ENCODE measurements at places on chromosomes 11 and 22.

DNA sequence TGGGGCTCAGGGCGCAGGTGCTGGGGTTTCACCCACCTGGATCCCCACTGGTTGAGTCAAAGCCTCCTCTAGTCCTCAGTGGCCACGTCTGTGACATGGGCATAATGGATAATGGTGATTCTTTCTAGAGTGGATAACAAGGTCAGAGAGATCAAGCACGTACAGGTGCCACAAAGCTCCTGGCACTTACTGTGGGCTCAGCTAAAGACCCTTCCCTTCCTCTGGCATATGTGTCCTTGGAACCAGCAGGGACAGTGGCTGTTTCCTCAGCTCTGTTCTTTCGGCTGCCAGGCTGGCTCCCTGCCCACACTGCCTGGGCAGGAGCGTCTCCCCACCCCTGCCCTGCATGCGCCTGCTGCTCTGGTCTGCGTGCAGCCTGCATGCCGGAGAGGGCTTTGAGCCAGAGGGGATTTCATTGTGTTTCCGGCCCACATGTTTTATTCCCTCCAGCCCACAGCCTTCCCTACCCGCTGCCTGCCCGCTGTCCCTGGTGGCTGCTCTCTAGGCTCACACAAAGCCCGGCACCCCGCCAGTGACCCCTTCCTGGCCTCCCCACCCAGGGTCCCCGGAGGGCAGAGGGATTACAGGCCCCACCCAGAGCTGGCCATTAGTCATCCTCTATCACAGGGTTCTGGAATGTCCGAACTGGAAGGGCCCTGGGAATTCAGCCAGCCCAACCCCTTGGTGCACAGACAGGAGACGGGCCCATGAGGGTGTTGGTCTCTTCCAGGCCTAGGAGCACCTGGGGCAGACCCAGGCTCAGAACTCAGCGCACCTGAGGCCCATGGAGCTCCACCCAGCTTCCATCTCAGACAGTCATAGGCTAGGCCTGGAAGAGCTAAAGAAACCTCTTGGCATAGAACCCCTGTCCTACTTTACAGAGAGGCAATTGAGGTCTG, 55.3 kb upstream of the GCAT start:
- peak; percentile 100 for DNase-seq

DNA sequence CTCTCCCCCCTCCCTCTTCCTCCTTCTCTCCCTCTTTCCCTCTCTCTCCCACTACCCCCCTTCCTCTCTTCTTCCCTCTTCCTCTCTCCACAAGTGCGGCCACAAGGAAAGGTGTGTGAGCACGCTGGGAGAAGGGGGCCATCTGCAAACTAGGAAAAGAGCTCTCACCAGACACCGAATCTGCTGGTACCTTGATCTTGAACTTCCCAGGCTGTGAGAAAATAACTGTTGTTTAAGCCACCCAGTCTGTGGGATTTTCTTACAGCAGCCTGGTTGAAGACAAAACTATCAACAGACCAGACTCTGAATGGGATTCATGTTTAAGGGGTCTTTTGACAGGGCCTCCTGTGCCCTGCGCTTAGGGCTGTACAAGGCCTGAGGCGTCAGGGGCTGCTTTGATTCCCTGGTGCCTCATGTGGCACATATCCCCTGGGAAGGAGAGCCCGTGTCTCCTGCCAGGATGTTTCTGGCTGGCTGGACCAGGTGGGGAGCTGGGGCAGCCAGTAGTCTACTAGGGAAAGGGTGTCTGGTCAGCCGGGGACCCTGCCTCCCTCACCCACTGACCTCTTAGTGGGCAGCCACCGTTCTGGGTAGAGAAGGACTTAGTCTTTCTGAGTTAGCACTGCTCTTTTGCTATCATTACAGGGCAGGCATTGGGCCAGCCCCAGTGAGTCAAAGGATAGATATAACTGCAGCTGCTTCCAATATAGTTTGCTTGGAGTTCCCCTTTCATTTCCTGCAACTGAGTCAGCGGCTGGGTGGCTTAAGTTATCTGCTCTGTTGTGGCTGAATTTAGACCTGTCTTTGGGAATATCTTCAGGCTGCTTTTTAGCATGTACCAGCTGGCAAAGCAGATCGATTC, 6.2 kb downstream of the PANX1 start:
- peak; percentile 94 for DNase-seq

- peak; percentile 59 for DNase-seq
Observed at GRCh38 chr11:126115816-126116331, 53.2 kb upstream of the CDON start.

DNA sequence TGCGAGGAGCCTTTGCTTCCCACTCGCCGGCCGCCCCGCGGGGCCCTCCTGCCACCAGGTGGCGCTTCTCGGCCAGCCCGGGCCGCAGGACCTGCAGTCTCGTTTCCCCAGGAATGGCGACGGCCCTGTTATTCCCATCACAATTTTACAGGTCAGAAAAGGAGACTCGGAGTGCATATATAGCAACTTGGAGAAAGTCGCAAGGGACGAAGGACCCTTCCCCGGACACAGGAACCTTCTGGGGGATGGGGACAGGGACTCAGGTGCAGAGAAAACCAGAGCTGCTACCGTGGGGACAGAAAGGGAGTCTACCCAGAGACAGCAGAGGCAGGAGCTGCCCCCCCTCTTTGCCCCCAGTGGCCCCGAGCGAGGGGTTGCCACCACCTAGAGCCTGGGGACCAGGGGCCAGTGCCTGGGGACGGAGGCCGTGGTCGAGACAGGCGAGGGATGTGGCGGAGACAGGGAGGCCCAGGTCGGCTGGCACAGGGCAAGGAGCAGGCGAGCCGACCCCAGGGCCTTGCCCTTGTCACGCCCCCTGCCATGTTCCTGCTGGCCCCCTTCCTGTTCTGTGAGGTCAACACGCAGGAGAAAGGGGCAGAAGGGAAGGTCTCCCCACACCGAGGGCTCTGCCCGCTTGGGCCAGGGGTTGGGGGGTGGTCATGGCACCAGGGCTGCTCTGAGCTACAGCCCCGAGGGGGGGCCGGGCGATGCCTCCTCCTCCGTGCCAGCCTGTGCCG, 3.5 kb upstream of the KRTAP5-6 start:
- DNase-seq, result peak; percentile 66

- DNase-seq, result peak; percentile 62
Observed at GRCh38 chr11:69799582-69799981, 19.6 kb downstream of the FGF3 start.

DNA sequence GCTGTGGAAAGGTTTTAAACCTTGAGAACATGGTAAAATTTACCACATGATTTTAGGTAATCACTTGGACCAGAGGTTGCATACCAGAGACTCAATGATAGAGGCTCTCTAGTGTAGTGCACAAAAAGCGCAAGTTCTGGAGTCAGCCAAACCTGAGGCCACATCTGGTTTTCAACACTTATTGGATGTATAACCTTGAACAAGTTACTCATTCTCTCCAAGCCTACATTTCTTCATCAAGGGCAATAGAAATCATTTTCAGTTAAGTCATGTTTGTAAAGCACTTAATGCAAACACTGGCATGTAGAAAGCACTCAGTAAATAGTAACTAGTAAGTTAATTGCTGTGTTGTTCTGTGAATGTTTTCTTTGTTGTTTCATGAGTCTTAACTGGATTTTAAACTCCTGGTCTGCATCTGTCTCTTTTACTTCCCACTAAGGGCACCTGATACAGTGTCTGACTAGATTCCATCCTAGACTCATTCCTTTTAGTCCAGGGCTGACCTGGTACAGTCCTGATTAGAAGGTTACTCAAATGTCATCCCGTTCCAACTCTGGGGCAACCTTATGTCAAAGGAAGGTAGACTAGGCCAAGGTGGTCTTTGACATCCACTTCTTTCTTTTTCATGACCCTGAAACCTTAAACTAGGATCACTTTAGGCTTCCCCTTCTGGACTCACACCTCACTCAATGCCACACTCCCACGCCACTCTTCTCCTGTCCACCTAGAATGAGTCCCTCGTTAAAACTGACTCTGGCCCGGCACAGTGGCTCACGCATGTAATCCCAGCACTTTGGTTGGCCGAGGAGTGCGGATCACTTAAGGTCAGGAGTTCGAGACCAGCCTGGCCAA, 34.5 kb upstream of the EED start:
- no peak for DNase-seq

GRCh38 chr11:64341851-64342791, 2.1 kb downstream of the CCDC88B start:
- peak; percentile 89 for DNase-seq

Measured in ELR (cell line).